ENCODE measurements at places on chromosomes 2 and 18.

DNA sequence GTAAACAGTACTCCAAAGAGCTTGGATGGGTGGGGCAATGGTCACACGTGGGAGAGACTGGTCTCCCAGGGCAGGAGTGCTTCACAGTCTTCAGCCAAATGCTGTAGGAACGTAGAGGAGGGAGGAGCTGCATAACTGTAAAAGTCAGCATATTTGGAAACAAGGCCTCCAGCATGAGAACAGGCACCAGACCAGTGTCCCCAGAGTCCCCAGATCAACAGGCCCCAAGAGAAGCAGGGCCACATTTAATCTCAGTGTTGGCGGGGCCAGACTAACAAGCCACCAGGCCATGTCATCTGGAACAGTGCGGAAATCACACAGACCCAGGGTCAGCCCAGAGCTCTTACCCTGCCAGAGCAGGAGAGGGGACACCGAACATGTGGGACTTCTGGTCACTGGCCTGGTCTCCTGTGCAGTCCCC, 63.2 kb downstream of the ADCY3 start:
- DNase-seq, result no peak

- no peak for DNase-seq
Measured at GRCh38 chr2:177771191-177771590, 301.4 kb downstream of the PDE11A start.

GRCh38 chr2:79622508-79622907, 109.7 kb downstream of the CTNNA2 start:
- no peak for DNase-seq

- DNase-seq, result no peak
Measured at GRCh38 chr2:138267161-138267901, 234.2 kb upstream of the SPOPL start.

GRCh38 chr2:135840601-135841000, 3.6 kb upstream of the LCT start:
- DNase-seq, result no peak

- no peak for DNase-seq
Measured at GRCh38 chr2:128732976-128733431, 414.3 kb upstream of the HS6ST1 start.

DNA sequence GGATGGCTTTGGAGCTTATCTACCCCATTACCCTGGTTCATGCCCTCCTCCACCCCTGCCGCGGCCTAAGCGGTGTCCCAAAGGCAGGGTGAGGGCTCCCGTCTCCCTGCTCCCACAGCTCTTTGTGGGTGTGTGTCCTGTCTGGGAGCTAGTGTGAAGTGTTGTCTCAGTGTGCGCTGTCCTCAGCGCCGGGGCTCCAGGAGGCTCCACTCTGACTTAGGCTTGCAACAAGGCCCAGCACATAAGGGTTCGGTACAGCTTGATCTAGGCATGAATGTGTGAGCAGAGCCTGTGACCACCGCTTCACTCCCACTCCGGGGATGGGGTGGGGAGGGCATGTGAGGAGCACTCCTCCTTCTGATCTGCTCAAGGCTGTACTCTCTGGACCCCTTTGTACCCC, 1.2 kb downstream of the MC2R start:
- DNase-seq, result no peak

All from common myeloid progenitor, CD34-positive (primary cell).